Ovary (tissue), 10 donors: ENCODE measurements at places on chromosomes 4 and X. TPM values are rescaled to one million over a fixed set of nuclear protein-coding genes. Genes with fewer than 3 reads are reported as not detected.

- no peaks in the 10 kb centered on the region for H3K27me3 ChIP-seq
- no peaks in the 10 kb centered on the region for H3K4me1 ChIP-seq
- no peak overlapping the region for H3K4me3 ChIP-seq
- H3K36me3 ChIP-seq, result no peaks in the 10 kb centered on the region
- H3K27ac ChIP-seq, result no peak overlapping the region
Measured at GRCh38 chr4:11636031-11636430, 207.3 kb upstream of the HS3ST1 start.

DNA sequence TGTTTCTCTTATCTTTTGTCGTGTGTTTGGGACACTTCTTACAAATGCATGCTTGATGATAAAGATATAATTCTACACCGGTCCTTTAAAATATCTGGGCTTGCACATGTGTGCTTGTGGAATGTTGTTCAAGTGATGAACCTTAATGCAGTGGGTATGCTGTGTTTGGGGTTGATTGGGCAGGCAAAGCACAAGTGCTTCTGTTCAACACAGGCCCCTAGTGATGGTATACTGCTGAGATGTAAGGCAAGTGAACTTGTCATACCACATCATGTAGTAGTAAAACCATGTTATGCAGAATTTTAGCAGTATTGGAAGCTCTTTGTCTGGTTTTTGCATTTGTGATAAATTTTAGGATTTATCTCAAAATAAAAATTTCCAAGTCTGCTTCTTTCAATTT lies 23.9 kb downstream of the TBC1D19 start:
- no peaks in the 10 kb centered on the region for H3K27me3 ChIP-seq
- no peaks in the 10 kb centered on the region for H3K36me3 ChIP-seq
- no peak for DNase-seq
- no peak overlapping the region for H3K4me3 ChIP-seq
- H3K27ac ChIP-seq, result no peak overlapping the region

OCRL gene
- 54.8 TPM for total RNA-seq

NWD2 gene
- not detected for total RNA-seq
